Mesenteric fat pad (tissue), 1 donor: ENCODE measurements at places on chromosomes 3 and 15. TPM values are rescaled to one million over a fixed set of nuclear protein-coding genes. Genes with fewer than 3 reads are reported as not detected.

The GOLGA6L6 gene
- total RNA-seq, result not detected

The SPESP1 gene
- total RNA-seq, result 1.3 TPM

The CHL1 gene
- 36.4 TPM for total RNA-seq

The TM4SF4 gene
- 1.7 TPM for total RNA-seq

The ANKDD1A gene
- 19.3 TPM for total RNA-seq

The DIPK2A gene
- total RNA-seq, result 15.3 TPM

The TRPM1 gene
- total RNA-seq, result 0.93 TPM

The GCNT3 gene
- 0.55 TPM for total RNA-seq

The EPHA3 gene
- 2.8 TPM for total RNA-seq
